ENCODE measurements at places on chromosomes 12 and 14.

DNA sequence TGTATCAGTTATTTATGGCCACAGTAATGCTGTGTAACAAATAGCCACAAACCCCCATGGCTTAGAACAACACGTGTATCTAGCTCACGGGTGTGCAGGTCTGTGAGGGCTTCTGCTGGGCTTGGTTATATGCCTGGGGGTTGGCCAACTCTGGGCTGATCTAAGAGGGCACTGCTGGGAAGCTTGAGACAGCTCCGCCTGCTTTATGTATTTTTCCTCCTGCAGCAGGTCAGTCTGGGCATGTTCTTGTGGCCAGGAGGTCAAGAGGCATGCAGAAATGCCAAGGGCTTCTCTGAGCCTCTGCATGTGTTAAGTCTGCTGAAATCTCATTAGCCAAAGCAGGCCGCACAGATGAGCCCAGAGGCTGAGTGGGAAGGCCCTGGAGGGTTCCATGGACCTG is 105.8 kb downstream of the ZNF664 start:
- no peak for DNase-seq

DNA sequence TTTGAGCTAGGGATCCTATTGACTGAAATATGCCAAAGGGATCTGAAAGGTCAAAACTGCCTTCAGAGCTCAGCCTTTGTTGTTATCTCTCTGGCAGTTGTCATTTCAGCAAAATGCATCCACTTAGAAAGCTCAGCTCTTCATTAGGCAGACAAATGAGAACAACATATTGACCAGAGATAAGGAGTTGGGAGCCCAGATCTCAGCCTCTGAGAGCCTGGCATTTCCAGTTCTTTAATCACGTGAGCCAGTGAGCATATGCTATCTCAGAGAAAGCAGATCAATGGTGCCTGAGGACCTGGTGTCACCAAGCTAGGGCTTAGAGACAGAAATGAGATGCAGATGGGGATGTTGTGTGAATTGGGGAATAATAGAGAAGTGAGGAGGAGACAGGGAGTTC is 101.1 kb downstream of the DAD1 start:
- no peak for DNase-seq

GRCh38 chr12:128613837-128614590 is 209.7 kb downstream of the SLC15A4 start:
- DNase-seq: no peak

GRCh38 chr12:89228491-89228890 is 123.8 kb downstream of the DUSP6 start:
- no peak for DNase-seq

DNA sequence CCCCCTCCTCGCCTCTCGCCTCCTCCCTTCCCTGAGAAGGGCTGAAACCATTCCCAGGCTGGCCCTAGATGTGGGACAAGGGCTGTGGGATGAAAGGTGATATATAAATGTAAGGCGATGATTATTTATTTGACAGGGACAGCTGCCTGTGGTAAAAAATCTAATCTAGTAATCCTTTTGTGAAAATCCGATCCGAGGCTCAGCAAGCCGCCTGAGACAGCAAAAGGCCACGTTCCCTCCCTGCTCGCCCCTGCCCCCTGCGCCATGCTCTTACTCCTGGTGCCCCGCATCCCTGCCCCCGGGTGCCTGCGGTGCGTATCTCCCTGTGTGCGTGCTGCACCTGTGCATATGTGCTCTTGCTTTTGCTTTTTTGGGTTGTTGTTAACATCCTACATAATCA is 65.2 kb downstream of the TSPAN9 start:
- no peak for DNase-seq

DNA sequence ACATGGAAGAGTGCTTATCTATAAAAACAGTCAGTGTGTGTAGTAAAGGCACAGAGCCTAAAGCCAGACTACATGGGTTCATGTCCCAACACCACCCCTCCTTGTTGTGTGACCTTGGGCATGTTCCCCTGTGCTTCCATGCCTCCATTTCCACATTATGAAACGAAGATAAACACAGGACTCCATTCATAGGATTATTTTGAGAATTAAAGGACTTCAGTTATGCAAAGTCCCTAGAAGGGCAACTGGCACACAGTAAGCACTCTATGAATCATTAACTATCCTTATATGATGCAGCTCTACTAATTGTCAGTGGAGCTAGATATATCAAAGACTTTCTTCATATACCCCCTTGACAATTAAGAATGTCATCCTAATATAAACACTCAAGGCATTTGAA is 17.8 kb downstream of the IFNG-AS1 start:
- DNase-seq: no peak

DNA sequence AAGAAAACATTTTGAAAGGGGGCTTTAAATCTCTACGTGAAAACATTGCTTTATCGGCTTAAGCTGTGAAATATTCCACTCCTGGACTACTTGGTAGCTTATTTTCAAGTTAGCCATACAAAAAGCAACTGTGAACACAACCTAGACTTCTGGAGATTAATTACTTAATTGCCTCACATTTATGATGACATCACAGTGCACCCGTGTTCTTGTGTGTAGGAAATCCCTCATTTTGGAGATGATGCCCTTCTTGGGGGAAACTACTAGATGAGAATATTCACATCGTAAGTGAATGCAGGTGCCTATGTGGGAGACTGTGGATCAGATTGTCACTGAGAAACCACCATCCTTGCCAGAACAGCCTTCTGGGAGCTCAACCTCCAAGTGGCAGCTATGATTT is 10.5 kb upstream of the B4GALNT3 start:
- no peak for DNase-seq

DNA sequence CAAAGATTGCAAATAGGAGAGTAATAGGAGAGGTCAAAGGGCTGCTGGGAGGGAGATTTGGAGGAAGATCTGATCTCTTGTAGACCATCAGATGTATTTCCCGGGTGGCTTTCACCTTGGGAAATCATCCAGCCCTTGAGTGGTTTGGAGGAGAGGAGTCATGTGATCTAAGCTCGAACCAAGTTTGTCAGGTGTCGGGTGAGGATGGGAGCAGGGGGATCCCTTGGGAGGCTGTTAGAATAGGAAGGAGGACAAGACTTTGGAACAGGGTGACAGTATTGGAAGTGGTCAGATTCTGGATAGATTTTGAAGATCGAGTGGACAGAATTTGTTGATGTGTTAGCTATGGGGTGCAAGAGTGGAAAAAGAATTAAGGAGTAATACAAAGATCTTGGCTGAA is 46.6 kb downstream of the C12orf75 start:
- DNase-seq: no peak

- no peak for DNase-seq
Observed at GRCh38 chr12:32217354-32218310, 111.0 kb downstream of the BICD1 start.

- peak; percentile 92 for DNase-seq
Observed at GRCh38 chr12:57553343-57554202, 3.7 kb downstream of the KIF5A start.

GRCh38 chr14:75258079-75258802 is 20.4 kb upstream of the FOS start:
- no peak for DNase-seq

- no peak for DNase-seq
Observed at GRCh38 chr14:102799684-102800562, 22.7 kb downstream of the TRAF3 start.

DNA sequence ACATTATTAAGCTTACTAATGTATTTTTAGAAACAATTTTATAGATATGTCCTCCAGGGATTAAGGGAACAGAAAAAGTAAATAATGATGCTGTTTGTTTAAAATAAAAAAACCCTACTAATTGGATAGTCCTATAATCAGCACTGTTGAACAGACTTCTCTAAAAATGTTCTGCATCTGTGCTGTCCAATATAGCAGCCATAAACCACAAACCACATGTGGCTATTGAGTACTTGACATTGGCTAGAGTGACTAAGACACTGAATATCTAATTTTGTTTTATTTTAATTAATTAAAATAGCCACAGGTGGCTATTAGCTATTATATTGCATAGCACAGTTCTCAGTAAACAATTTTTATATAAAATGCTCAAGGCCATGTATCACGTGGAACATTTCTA is 210.4 kb downstream of the DPY19L2 start:
- no peak for DNase-seq

DNA sequence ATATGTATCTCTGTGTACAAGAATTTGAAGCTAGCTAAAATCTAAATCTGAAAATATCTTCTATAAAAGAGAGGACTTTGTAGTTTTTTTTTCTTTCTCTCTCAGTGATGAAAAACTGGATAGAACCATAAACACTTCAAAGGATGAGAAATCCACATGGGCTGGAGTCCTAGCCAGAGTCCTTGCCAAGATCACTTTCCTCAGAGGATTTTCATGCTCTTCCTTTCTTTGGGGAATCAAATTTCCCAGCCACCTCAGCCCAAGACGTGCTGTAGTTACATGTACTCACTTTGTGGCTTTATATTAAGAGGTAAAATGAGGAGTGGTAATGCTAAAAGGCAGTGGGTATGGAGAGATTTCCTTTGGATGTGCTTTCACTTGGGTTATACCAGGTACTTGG is 110.3 kb downstream of the SLC38A1 start:
- DNase-seq: no peak

- DNase-seq: peak; percentile 66
Observed at GRCh38 chr12:113359133-113359938, 949 bp downstream of the PLBD2 start.

DNA sequence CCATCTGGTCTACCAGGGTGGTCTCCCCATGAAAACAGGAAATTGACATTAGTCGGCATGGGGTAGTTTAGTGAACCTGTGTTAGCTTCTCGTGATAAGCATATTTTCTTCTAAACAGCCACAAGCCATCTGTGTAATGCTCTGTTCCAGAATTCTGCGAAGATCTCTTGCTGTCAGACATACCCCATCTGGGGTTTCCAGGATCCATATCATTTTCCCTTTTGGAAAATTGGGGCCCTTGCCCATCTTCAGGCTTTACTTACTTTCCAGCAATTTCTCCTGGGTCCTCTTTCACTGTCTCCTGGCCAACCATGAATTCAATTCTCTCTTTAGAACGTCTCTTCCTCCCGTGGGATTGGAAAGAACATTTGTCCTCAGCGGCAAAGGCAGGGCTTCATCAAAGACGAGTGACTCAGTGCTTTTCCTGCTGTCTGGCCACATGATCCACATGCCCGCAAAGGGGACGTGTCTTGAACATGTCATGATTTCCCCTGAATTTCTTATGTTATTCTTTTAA is 21.4 kb upstream of the NCOR2 start:
- DNase-seq: peak; percentile 28

DNA sequence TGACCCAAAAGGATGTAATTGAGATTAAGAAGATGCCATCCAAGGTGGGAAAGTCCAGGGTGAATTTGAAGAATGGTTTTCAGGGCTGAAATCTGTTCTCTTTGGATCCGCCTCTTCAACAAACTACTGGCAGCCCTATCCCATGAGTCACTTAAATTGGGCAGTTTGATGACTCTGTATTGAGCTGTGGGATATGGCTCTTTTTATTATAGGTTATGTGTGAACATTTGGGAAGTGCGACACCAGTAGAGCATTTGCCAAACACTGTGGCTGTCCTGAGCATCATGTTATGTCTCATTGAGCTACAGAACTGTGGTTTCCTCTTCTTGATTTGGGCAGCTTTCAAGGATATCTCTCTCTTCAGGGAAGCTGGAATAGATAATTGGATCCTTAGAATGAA is 22.3 kb downstream of the IFT43 start:
- no peak for DNase-seq

DNA sequence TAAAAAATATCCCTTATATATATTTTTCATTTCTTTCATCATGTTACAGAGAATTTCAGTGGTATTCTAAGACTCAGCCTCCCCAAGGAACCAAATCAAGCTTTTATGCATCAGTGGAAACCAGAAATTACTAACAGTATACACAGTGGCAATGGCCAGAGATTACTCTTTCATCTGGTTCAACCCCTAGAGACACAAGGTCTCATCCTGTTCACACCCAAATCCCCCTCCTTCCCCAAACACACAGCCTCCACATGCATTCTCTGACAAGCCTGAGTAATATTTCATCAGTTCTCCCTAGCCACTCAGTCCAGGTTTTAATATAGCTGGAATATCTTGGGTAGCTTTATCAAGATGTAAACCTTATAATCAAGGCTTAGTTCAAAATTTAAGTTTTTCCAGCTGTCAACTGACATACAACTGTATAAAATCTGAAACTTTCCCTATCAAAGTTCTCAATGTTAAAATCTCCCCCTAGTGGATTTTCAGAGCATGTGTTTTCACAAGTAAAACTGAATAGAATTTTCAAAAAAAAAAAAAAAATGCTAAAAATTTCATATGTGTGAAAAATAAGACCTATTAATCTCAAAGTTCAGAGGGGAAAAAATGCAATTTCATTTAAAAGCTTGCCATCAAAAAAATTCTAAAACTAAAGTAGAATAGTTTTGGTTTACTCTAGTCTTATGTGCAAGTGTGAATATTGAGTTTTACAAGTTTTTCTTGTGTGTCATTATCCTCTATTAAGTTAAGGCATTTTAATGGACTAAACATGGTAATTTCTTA is 10.5 kb upstream of the SSTR1 start:
- peak; percentile 3 for DNase-seq

- no peak for DNase-seq
Observed at GRCh38 chr14:89813617-89814031, 140.9 kb downstream of the EFCAB11 start.

- DNase-seq: no peak
Observed at GRCh38 chr12:132608231-132609171, 1.9 kb downstream of the LRCOL1 start.

GRCh38 chr14:65304963-65305362 is 107.6 kb upstream of the FUT8 start:
- no peak for DNase-seq

DNA sequence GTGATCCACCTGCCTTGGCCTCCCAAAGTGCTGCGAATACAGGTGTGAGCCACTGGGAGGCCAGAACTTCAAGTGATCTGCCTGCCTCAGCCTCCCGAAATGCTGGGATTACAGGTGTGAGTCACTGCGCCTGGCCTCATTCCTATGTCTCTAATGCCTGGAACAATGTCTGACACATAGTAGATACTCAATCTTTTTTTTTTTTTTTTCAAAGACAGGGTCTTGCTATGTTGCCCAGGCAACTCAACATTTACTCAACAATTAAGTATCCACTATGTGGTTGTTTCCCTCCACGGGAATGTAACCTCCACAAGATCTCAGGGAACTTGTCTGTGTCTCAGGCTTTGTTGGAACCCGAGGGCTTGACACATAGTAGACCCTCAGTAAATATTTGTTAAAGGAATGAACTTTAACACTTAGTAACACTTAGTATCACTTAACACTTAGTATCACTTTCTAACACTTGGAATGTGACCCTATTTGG is 3.0 kb upstream of the TMEM120B start:
- no peak for DNase-seq

DNA sequence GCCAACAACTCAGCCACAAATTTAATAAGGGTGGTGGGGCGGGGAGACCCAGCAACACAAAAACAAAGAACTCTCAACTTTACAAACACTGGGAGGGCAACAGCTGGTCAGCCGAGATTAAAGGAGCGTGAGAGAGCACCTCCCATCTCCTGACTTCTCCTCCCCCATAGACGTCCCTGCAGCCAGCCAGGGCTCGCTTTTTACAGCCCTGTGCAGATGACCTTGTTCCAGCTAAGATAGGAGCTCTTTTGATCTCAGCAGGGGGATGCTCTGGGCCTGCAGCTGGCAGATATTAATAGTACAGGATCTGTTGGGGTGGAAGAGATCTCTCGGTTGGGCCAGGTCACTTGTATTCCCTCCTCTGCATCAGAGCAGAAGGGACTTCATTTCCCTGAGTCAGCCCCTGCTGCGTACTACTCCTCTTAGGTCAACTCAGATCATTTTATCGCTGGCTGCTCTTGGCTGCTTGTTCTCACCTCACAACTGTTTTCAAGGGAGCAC is 475.8 kb downstream of the RAD51B start:
- no peak for DNase-seq

- DNase-seq: peak; percentile 69
Observed at GRCh38 chr12:1047898-1048660, 57.1 kb downstream of the ERC1 start.

All from brain (organoid and tissue), 16 donors.